Activated naive CD8-positive, alpha-beta T cell treated with anti-CD3 and anti-CD28 coated beads, Interleukin-2, amount 10 ng/mL, durations not matched to agents 7 days and 5 days (primary cell): ENCODE measurements at places on chromosomes 1 and 21. TPM values are rescaled to one million over a fixed set of nuclear protein-coding genes. Genes with fewer than 3 reads are reported as not detected.

GRCh38 chr1:34346128-34346527 lies 169.4 kb downstream of the C1orf94 start:
- DNase-seq = no peak

GRCh38 chr1:196415978-196416377 lies 192.3 kb downstream of the KCNT2 start:
- no peak for DNase-seq

DNA sequence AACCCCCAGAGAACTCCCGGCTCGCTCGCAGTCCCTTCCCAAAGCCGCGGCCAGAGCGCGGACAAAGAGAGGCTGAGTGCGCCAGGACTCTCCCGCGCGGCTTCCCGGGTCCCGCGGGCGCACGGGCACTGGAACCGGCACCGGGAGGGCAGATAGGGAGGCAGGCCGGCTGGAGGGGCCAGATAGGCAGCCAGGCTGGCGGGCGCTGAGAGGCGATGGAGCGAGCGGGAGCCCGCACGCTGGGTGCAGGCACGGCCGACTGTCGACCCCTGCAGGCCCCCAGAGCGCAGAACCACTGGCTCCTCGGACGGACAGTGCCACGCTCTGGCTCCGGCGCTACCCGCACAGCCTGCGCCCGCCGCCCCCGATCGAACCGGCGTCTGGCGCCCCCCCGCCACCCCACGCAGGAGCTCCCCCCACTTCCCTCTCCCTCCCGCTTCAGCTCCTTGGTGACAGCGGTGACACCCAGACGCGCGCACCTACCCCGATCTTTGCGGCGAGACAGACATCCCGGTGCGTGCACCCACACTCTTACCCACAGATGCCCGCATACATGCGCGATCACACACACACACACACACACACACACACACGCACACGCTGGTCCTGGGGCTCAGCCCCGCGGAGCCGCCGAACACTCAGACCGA lies 534 bp downstream of the SLC6A9 start:
- DNase-seq = peak; percentile 72

DNA sequence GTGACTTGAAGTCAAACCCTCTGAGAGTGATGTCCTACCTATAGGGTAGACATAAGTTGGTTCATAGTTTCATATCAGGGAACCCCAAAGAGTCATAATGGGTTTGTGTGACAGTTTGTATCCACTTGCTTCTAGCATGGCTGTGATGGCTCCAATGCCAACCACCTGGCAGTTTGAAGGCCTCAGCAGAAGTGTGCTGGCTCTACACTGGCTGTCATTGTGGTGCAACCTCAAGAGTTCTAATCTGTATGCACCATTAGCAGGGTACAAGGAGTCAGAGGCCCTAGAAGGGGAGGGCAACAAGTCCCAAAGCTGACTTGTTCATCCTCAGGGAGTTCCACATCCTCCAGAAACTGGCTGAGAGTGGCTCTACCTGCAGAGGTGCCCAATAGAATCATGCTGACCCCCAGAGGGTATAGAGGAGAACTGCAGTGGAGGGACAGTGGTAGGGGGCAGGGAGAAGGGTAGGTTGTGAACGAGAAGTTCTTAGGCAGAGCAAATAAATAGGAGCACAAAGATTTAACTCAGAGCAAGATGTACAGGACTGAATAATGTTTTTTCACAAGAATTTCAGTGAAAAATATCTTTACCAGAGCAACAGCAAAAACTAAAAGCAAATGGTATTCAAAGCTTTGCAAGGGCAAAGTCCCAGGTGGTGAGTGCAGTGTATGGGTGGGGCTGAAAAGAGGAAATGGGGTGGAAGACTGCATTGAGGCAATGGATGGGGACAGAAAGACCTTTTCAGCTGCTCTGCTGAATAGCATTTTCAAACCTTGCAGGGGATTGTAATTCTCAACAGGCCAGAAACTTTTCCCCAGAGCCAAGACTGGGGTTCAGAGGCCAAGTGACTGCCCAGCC lies 3.2 kb downstream of the FCRL2 start:
- DNase-seq = no peak

- DNase-seq = no peak
Measured at GRCh38 chr21:40053007-40053406, 185.8 kb downstream of the PCP4 start.

- DNase-seq = no peak
Measured at GRCh38 chr1:81758181-81758580, 42.6 kb upstream of the ADGRL2 start.

DNA sequence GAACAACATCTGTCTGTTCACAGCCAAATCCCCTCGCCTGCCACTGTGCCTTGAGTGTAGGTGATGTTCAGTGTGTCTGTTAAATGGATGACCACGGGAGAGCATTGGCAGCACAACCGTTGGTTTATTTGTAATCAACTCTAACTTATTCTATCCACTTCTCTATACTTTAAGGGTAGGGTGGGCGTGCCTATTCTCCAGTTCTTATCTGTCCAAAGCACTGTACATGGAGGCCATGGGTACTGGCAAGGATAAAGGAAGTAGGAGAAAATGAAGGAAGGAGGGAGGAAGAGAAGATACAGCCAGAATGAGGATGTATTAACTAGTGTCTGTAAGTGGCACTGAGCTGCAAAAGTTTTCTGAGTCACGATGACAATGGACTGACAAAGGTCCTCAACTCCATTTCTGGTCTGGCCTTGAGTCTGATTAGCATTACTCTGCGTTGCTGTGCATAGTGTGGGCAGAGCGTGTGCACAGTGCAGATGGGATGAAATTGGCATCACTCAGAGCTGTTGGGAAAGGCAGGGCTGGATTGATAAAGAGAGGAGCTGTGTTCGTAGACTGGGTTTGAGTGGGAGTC lies 7.1 kb downstream of the RHOU start:
- no peak for DNase-seq

- no peak for DNase-seq
Measured at GRCh38 chr1:98001764-98002163, 80.9 kb upstream of the DPYD start.

GRCh38 chr1:219432191-219432606 lies 180.7 kb downstream of the ZC3H11B start:
- DNase-seq = no peak

- no peak for DNase-seq
Measured at GRCh38 chr1:168243198-168243597, 17.4 kb downstream of the SFT2D2 start.

GRCh38 chr21:30990514-30991262 lies 47.6 kb downstream of the KRTAP19-8 start:
- no peak for DNase-seq

GRCh38 chr1:153649863-153650235 lies 8.7 kb upstream of the SNAPIN start:
- DNase-seq = peak; percentile 36

- no peak for DNase-seq
Measured at GRCh38 chr21:34597406-34597805, 17.5 kb downstream of the RCAN1 start.

DNA sequence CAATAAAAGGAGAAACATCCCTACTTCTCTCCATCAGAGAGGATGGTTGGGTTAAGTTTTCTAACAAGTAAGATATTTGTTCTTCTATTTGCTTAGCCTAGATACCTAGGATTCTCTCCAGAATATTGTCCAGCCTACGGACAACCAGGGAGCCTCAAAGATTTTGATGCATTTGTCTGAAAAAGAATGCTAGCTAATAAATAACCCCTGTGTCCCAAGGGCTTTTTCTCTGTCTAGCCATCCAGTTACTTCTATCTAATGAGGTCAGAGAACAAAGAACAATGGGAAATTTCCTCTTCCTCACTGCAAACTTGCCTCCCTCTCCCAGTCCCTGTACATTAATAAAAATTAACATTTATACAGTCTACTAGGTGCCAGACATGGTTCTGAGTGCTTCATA lies 810 bp downstream of the RGS5 start:
- DNase-seq = no peak

DNA sequence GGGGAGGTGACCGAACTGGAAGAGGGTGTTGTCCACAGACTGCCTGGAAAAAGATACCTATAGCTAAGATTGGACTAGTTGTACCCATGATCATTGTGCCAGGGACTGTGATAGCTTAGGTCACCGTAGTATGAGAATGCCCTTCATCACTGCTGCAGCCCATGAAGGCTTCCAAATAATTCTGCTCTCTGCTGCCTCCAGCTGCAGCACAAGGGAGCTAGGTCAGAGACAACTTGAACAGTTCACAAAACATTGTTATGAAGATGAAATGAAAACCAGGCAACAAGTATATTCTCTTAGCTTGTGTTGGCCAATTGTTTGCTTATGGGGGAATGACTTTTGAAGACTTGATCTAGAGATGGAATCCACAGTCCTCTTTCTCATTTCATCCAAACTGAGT lies 246.7 kb downstream of the MRPL39 start:
- no peak for DNase-seq

DNA sequence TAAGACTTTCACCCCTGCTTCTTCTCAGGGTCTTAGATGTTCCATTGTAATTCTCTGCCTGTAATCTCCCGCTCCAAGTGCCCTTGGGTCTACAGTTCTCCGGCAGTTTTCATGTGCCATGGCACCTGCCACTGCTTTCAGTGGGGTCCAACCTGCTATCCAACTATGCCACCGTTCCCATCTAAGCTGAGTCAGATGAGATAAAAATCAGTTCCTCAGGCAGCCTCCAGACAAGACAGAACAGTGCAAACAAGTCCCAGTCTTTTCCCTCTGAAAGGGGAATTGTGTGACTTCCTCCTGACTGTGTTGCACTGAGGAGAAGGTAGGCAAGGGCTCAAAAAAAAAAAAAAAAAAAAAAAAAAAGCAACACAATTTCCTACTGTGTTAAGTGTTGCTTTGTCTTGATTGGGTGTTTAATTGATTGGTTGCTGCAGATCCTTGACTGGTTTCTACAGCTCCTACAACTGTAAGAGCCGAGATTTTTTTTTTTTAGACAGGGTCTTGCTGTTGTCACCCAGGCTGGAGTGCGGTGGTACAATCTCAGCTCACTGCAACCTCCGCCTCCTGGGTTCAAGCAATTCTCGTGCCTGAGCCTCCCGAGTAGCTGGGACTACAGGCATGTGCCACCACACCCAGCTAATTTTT lies 50.7 kb downstream of the EBNA1BP2 start:
- DNase-seq = no peak

DNA sequence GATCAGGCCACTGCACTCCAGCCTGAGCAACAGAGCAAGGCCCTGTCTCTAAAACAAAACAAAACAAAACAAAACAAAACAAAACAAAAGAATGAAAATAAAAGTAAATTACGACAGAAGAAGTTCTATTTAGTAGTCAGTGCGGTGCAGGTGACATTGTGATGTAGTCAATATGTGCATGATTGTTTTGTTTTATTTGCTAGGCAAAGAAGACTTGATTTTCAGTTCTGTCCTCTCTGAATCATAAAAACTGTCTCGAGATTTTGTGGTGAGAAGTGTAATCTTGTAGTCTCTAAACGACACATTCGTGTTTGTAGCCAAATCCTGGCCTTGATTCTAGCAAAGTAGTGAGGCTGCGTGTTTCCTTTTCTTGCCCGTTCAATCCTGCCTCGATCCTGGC lies 23.5 kb downstream of the PEX14 start:
- no peak for DNase-seq

- DNase-seq = no peak
Measured at GRCh38 chr21:43762303-43763128, 13.6 kb downstream of the CSTB start.

- peak; percentile 23 for DNase-seq
Measured at GRCh38 chr21:46111857-46112724, 14.2 kb downstream of the COL6A2 start.

- DNase-seq = no peak
Measured at GRCh38 chr1:55673416-55673815, 458.3 kb upstream of the USP24 start.

- DNase-seq = no peak
Measured at GRCh38 chr1:54285815-54286345, 85.9 kb downstream of the MRPL37 start.

DNA sequence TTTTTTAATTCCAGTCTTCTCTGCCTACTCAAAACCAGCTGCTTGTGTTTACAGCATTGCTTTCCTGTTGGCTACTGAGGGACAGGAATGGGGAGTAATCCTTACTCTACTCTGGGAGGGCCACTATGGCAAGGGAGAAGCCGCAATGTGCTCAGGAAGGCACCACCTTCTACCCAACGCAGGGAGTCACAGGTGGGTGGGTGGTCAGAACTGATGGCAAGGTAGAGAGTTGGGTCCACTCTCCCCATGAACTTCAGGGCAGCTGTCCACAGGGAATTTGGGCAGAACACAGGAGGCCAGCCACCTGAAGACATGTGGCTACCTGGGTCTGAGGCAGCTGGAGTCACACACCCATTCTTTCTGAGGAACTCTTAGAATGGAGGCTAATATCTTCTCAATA lies 40.5 kb upstream of the HMGB4 start:
- no peak for DNase-seq

NFASC gene
- 0.14 TPM for total RNA-seq

FASLG gene
- 4.6 TPM for total RNA-seq

FMO5 gene
- 0.60 TPM for total RNA-seq

SYT2 gene
- total RNA-seq = not detected

C1orf116 gene
- not detected for total RNA-seq

MPZ gene
- 9.5 TPM for total RNA-seq

LCE2C gene
- not detected for total RNA-seq

ZBTB7B gene
- total RNA-seq = 41.4 TPM

USH2A gene
- total RNA-seq = not detected

FOXD2 gene
- 0.50 TPM for total RNA-seq
